ENCODE measurements at places on chromosomes 4 and X.

- no peak for DNase-seq
These were observed 21.5 kb upstream of the TMSB4X start for GRCh38 chrX:12953420-12953819.

DNA sequence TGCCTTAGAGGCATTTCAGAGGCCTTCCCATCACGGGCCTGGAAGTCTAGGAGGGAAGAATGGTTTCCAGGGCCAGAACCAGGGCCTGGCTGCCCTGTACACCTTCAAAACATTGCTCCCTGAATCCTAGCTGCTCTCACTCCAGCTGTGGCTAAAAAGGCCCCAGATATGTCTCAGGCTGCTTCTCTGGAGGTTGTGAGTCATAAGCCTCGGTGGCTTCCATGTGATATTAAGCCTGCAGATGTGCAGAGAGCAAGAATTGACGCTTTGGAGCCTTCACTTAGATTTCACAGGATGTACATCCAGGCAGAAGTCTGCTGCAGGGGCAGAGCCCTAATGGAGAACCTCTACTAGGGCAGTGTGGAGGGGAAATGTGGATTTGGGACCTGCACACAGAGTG lies 502.5 kb downstream of the GRXCR1 start:
- no peak for DNase-seq

- DNase-seq, result peak; percentile 45
These were observed 742.3 kb upstream of the POU3F4 start for GRCh38 chrX:82765811-82766210.

- no peak for DNase-seq
These were observed 446.3 kb upstream of the GNPDA2 start for GRCh38 chr4:45172636-45173035.

DNA sequence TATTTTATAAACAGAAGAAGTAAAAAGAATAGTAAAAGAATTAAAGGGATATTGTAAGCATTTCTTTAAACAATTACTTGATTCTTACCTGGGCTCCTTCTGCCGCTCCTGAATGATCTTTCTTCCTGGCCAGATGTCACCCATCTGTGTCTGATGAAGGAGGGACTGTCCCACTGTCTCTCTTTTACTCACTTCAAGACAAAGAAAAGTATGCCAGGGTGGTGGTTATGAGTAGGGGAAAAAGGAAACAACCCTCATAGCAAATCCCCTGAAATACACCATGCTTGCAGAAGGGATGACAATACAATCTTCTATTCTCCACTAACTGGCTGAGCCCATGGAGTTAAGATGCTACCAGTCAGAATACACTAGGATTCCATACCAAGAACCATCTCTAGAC lies 31.1 kb downstream of the SYTL4 start:
- no peak for DNase-seq

DNA sequence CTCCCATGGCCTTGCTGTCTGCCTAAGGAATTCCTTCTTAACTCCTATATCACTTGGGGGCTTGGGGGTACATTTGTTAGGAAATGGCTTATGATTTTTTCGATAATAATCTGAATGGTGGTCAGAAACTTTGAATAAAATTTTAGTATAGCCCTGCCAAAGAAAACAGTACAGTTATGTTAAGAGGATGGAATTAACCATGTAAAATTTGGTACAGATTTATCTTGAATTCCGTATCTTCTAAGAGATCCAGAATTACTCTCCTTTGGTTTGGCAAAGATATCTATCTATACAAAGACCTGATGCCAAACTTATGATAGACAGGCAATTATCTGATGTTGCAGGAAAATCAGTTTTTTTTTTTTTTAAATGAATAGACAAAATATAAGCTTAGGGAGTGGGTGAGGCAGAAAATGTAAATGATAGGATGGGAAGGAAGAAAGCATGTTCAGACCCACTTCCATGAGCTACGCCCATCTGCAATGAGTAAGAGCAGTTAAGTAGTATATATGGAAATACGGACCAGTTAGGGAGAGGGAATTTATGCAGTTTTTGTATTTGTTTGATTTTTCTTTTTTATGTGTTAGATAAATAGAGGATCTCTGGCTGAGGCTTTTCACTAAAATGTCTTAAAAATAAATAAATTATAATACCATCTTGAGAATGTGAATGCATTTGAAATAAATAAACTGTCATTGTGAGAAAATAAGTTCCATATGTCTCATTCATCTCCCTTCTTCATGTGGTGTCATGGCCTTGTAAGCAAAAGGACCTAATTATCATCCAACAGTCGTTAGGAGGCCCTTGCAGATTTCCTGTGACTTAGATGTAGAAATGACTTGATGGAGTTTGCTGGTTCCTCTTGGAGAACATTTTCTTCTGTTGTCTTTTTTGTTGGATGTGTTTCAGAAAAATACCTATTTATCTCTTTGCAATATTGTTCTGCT lies 389.6 kb downstream of the ARHGAP24 start:
- DNase-seq, result no peak
